T-helper 1 cell (primary cell): ENCODE measurements at places on chromosomes 6 and 20.
A peak's percentile ranks its signal among the peaks of the same experiment; 100 is the strongest.

DNA sequence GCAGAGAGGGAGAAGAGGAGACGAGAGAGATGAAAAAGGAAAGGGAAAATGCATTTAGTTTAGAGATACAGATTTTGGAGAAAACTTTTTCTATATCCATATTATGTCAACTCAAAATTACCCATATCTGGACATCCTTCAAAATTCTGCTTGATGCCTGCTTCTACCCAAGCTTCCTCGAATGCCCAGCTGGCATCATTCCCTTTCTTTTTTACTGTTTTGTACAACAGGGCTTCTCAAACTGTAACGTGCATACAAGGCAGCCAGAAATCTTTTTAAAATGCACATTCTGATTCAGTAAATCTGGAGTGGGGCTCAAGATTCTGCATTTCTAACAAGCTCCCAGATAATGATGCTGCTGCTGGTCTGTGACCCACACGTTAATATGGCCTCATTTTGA, 462.8 kb upstream of the CHD6 start:
- no peak for DNase-seq

GRCh38 chr6:107822176-107823046, 1.7 kb downstream of the SCML4 start:
- peak; percentile 76 for DNase-seq

DNA sequence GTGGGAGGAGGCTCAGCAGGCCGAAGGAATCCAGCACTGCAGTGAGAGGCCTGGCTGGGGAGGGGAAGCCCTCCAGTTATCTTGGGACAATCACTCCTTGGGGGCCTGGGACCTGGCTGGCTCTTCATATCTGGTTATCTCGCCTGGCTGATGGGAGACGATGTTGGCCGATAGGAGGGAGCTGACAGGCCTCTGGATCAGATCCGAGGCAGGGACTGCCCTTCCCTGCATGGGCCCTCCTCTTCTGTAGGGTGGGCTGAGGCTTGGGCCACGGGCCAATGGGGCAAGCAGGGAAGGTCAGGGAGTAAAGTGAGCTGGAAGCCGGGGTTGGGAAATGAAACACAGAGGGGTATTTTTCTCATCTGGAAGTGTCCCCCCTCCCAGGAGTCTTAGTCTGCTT, 25.2 kb downstream of the MANBAL start:
- no peak for DNase-seq

- no peak for DNase-seq
These were observed 661 bp downstream of the LCA5 start for GRCh38 chr6:79536585-79536953.

DNA sequence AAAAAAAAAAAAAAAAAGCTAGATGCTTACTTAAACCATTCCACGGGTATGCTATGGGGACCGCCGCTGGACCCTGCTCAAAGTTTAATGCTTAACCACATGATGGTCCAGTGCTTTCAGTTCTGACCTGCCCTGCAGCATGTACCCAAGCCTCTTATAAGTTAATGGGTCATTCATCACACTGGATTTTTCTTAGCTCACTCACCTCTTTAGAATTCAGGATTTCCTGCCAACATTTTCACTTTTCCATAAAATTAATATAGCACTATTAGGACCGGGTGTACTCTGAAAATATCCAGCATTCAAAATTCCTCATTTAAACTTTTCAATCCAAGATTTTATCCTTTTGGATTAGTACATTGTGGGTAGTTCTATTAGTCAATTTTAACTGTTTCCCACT, 140.8 kb downstream of the ALDH8A1 start:
- DNase-seq = no peak

DNA sequence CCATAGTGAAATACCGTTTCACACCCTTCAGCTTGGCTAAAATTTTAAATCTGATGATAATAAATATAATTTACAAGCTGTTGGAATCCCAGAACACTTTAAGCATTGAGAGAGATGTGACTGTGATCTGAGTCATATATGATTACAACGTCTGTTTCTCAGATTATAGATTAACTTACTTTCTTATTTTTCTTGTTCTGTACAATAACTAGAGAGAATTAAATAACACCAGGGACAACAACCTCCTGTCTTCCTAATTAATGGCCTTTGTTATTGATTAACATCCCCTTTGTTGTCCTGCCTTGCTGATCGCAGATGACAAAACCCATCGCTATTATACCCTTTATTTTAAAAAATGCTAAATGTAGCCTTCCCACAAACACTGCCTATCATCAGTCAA, 87.8 kb upstream of the EZR start:
- no peak for DNase-seq

DNA sequence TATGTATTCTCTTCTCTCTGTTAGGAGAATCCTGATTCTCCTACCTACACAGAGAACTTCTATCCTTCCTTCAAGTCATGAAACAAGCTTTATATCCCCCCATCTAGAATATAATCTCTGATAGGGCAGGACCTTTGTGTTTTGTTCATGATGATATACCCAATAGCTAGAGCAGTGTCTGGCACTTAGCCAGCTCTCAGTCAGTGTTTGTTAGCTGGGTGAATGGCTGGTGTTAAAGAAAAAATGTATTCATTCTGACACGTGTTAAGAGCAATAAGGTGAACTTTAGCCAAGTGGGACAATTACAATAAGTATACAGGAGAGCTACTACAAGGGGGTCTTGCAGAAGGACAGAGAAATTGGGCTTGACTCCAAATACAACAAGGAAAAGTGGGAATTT, 34.3 kb upstream of the TNFRSF21 start:
- no peak for DNase-seq

- no peak for DNase-seq
These were observed 59.4 kb upstream of the KHDRBS2 start for GRCh38 chr6:62345446-62345845.

DNA sequence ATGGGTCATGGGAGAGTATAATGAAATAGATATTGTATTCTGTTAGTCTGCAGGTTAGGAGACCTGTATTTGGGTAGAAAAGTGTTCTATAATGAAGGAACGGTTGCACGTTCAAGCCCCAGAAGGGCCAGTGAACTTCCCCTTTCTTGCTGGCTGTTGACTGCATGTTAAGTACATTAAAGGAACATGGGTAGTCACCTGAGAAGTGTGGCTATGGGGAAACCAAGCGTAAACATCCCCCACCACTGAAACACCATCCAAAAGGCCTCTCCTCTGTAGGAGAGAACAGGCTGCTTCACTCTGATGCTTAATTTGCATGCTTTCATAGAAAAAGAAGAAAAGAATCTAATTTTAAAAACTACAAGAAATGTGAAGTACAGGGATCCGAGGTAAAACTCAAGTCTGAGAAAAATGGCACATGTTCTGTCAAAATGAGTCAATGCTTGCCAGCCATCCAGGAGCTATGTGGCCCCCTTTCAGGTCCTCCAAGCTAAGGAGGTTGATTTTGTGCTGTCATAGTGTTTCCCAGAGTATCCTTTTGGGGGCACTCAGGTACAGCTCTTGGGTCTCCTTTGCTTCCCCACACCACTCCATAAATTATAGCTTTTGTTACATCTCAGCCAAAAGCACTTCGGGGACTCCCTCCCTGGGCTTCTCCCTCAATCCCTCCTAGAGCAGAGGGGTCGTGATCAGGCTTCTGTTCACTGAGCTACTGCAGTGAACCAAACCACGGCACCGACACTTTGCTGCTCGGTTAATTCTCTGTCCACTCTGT, 283.7 kb upstream of the AGPAT4 start:
- DNase-seq = no peak

DNA sequence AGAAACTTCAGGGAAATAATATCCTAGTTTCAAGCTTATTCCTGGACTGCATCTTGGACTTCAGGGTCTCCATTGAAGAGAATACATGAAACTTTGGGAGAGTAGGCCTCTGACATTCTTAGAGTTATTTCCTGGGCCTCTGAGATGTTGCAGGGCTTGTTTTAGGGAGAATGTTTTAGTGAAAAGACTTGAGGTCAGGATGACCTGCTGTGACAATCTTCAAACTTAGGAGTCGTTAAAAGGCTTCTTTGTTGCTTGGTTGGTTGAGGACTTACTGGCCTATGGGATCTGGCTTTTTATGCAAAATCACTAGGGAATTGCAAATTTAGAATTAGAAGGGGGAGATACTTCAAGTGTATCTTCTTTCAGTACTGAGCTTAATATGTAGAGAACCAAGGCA, 613.2 kb upstream of the FLRT3 start:
- DNase-seq = no peak

DNA sequence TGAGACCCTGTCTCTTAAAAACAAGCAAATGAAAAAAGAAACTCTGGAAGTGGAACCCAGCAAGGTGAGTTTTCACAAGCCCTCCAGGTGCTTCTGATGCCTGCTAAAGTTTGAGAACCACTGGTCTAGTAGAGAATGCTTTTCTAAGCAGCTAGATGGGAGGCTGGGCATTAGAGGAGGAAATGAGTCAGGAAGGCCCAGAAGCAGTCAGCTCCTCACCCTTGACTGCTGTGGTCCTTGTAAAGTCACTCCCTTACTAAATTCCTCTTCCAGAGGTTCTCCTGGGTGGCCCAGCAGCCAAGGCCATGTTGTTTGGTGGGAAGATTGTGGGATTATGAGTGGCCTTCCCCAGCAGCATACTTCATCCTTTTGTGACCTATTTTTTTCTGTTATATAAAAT, 52.0 kb upstream of the FYN start:
- DNase-seq = no peak

- DNase-seq = no peak
These were observed 70.1 kb downstream of the RAMACL start for GRCh38 chr6:166516251-166516884.

GRCh38 chr20:60036746-60037499, 78.7 kb downstream of the CDH26 start:
- no peak for DNase-seq

- peak; percentile 85 for DNase-seq
These were observed 42.6 kb downstream of the TTI1 start for GRCh38 chr20:37990571-37991151.

DNA sequence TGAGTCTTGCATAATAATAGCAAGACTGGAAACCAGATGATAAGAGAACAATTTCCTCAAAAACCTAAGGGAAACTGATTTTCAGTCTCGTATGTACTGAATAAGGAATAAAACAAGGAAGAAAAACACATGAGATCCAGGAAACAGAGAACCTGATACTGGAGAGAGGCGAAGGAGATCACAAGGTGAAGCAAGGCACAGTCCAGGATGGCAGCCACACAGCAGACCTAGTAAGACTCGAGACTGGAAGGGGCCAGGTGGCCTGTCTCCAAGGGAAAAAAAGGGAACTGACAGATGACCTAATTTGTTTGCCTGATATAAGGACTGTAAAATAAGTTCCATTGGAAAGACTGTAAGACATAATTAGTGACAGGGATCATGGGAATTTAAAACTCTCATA, 71.1 kb downstream of the TASP1 start:
- DNase-seq = no peak

GRCh38 chr20:8254911-8255582, 123.0 kb downstream of the PLCB1 start:
- DNase-seq = no peak

GRCh38 chr20:58790454-58790853, 60.2 kb downstream of the GNAS-AS1 start:
- no peak for DNase-seq

GRCh38 chr20:4087923-4088322, 72.6 kb upstream of the RNF24 start:
- DNase-seq = no peak

DNA sequence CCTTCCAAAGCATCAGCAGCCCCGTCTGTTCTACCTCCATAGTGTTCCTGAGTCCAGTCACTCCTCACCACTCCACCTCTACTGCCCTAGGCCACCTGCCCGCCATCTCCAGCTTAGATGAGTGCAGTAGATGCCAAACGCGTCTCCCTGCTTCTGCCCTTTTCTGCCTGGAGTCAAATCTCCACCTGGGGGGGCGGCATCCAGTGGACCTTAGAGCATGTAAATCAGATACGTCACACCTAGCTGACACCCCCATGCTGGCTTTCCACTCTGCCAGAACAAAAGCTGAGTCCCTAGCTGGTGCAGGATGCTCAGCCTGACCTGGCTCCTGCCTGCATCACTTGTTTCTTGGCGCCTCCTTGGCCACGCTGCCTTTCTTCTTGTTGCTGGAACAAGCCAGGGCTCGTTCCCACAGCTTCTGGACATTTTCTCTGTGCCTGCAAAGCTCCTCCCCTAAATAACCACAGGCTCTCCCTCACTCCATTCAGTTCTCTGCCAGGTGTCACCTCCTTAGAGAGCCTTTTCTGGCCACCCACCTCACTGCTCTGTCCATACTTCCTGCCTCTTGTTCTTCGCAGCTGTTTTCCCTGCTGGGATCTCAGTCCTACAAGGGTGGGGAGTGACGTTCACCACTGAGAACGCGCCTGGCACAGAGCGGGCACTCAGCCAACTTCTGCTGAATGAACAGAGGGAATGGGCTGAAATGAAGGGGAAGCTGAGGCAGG, 5.8 kb downstream of the DDR1 start:
- no peak for DNase-seq

- no peak for DNase-seq
These were observed 411 bp downstream of the DSN1 start for GRCh38 chr20:36773107-36773596.
